ENCODE measurements at places on chromosomes 2 and 18.

GRCh38 chr2:1656961-1657841 is 87.1 kb downstream of the PXDN start:
- no peak for DNase-seq

- DNase-seq: no peak
Measured at GRCh38 chr2:158144914-158145625, 43.4 kb downstream of the UPP2 start.

- DNase-seq: no peak
Measured at GRCh38 chr18:65282096-65282495, 468.7 kb upstream of the CDH7 start.

DNA sequence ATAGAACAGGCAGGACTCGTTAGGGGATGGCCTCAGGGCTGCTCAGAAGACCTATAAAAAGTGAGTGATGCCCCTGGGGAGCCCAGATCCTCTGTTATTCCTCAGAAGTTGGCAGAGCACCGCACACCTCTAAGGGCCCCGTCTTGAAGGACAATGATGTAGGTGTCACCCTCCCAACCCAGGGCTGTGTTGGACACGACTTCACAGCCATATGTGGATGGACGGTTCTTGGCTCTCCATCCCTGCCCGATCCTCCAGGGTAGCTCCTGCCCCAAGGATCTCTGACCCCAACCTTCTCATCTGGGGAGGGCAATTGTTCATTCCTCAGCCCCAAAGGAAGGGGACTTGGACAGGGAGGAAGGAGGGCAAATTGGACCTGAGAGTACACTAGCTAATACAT is 246.1 kb downstream of the DYSF start:
- no peak for DNase-seq

DNA sequence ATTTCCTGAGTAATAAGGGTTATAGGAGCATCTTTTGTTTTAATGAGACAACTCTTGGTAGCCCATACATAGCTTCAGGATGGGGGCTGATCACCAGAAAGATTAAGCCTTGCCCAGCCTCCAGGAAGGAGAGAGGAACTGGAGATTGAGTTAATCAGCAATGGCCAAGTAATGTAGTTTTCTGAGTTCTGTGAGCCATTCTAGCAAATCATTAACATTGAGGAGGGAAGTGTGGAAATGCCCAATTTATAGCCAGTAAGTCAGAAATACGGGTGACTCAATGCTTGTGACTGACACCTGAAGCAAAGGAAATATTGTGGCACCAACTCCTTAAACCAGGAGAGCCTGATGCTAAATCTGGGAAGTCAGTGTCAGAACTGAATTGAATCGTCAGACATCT is 205.1 kb upstream of the SRD5A2 start:
- DNase-seq: no peak

- DNase-seq: no peak
Measured at GRCh38 chr18:3014503-3015203, 1.7 kb upstream of the LPIN2 start.

GRCh38 chr2:88003074-88003755 is 13.1 kb downstream of the RNU2-63P start:
- no peak for DNase-seq

GRCh38 chr2:172751564-172751963 is 15.9 kb downstream of the RAPGEF4 start:
- no peak for DNase-seq

- DNase-seq: no peak
Measured at GRCh38 chr2:112084689-112085374, 29.8 kb downstream of the TMEM87B start.

DNA sequence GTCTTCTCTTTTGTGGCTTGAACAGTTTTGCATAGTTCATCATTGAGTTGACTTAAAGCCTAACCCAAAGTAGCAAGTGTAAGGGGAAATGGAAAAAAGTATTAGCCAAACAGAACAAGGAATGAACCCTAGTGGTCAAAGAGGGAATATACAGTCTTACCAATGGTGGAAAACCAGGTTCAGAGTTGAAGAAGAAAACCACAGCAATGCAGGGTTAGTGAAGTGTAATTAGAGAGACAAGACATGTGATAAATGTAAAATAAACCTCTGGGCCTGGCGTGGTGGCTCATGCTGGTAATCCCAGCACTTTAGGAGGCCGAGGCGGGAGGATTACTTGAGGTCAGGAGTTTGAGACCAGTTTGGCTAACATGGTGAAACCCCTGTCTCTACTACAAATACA is 2.4 kb downstream of the TTN start:
- peak; percentile 8 for DNase-seq

- DNase-seq: no peak
Measured at GRCh38 chr2:77807531-77808215, 285.5 kb upstream of the LRRTM4 start.

DNA sequence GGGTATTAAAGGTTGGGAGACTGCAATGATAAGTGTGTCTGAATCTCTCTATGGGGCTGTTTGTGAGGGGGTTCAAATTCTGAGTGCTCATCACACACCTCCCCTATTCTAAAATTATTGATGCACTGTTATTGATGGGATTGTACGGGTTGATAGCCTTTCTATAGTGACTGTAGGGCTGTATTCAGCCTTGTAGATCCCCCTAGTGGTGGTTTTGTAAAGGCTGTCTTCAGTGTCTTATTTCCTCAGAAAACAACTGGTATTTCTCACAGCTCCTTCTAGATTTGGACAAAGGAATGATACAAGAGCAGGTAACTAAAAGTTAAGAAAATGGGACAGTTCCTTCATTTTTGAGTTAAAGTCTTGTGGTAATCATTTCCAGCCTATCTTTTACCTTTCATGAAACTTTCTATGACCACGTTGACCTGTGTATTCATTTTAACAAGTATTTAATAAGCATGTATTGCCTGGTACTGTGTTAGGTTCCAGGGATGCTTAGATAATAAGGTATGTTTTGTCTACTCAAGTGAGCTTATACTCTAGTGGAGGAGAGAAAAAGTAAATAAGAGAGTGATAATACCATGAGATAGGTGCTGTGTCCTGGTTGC is 21.2 kb downstream of the SMAD4 start:
- DNase-seq: no peak

DNA sequence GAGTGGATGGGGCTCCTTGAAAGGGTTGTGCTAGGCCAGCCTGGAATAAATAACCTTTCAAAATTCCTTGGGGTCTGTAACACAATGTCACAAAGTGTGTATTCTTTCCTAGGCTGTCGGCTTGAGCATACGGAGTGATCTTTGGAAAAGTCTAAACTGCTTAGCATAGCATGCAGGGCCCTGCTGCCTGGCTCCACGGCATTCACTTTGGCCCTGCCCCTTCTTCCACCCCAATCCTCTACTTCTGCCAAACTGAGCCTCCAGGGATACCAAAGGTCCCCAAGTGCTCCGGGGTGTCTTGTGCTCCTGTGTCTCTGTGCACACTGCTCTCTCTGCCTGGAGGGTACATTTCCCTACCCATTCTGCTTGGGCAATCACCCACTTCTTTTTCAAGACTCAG is 196.1 kb downstream of the LTBP1 start:
- no peak for DNase-seq

DNA sequence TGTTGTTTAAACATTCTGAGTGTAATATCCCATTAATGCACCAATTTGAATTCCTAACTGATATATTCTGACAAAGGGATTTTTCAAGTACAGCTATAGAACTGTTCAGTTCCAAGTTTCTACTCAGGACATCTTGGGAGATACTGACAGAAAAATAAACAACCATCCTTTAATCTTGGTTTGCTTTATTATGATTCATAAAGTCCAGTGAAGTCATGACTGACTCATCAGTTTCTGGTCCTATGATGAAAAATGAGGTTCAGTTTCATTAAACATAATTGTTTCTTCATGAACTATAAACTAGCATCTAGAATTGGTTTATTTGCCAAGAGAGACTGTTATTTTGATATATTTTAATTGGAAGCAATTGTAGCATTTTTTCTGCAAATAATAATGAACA is 896.2 kb downstream of the CCDC85A start:
- peak; percentile 59 for DNase-seq

DNA sequence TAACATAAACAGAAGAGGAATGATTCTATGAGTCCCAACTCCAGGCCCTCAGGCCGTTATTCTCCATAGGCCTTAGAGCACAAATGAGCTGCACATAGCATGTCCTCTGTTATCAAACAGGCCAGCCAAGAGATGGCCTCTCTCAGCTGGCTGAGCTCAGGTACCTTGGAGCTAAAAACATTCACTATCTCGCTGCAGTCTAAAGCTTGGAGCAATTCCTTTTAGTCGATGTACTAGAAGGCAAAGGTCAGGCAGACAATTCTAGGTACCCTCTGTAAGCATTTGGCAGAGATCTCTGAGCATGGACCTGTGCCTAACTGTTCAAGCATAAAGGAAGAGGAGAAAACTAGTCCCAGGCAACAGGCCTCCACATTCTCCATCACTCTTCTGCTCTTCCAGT is 38.0 kb upstream of the ATL2 start:
- DNase-seq: no peak

DNA sequence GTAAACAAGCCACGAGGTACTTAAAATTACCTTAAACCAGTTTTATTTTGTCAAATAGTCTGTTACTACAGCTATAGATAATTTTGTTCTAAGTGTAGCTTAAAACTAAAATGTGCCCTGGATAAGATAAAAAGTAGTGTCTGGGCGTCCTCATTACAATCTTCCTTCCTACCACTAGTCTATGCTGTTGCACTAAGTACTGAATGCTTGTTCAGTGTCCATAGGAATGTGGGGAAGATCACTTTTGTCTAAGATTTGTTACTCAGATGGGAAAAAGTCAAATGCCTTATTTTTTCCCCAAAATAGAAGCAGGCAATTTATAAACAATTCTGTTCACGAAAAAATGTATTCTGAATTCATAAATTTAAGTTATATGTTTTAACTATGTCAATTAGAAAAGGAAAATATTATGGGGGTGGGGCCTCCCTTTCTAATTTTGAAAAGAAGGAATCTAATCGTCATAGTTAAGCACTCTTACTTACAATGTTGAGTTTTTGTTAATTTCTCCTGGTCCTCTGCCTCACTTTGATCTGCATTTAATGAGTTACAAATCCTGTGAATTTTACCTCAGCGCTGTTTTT is 140.4 kb upstream of the VRK2 start:
- DNase-seq: peak; percentile 11

GRCh38 chr2:231489990-231490389 is 25.7 kb upstream of the NCL start:
- DNase-seq: no peak

DNA sequence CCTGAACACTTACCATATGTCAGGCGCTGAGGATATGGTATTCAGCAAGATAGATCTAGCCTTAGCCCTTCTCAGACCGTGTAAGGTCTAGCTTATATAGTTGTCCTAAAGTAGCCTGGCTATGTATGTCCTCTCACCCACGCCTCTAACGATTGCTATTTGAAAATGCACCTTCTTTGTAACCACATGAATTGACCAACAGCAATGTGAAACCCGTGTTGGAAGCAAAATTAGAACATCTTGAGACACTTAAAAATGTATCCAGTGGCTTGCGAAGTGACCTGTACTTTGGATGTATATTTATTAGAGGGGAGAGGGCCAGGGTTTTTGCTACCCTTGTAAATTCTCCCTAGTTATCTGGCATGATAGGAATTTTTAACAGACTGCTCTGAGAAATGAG is 860.0 kb upstream of the ZEB2 start:
- DNase-seq: no peak

DNA sequence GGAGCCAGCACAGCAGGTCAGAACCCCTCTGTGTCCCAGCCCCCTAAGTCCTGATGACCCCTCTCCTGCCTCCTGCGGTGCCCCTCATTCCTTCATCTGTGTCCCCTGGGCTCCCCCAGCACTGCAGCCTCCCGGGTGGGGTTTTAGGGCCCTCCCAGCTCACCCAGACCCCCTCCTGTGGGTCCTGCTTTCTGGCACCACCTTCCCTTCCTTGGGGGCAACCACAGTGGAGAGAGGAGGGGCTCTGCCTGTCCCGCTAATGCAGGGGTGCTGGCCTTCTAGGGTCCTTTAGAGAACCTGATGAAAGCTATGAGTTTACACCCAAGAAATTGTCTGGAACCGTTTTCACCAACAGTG is 42.7 kb upstream of the ALPP start:
- DNase-seq: no peak

GRCh38 chr2:41033127-41033526 is 581.2 kb upstream of the SLC8A1 start:
- no peak for DNase-seq

DNA sequence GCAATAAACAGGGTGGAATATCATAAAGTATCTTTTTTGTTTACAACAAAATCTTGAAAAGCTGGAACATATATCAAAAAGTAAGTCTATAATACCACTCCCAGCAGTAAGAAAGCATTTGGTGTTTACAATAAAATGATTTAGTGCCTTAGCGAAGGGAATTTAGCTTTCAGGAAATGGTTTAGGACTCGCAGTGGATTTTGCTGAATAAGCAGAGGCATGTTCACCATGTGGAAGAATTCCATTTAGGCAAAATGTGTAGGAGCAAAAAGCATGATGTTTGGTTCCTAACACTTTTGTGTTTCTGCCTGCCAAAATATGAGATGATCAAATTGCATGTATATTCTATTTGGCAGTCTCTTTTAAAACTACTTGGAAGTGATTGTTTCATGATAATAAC is 163.6 kb downstream of the AGPS start:
- no peak for DNase-seq

GRCh38 chr2:171895786-171896185 is 1.7 kb upstream of the SLC25A12 start:
- no peak for DNase-seq

DNA sequence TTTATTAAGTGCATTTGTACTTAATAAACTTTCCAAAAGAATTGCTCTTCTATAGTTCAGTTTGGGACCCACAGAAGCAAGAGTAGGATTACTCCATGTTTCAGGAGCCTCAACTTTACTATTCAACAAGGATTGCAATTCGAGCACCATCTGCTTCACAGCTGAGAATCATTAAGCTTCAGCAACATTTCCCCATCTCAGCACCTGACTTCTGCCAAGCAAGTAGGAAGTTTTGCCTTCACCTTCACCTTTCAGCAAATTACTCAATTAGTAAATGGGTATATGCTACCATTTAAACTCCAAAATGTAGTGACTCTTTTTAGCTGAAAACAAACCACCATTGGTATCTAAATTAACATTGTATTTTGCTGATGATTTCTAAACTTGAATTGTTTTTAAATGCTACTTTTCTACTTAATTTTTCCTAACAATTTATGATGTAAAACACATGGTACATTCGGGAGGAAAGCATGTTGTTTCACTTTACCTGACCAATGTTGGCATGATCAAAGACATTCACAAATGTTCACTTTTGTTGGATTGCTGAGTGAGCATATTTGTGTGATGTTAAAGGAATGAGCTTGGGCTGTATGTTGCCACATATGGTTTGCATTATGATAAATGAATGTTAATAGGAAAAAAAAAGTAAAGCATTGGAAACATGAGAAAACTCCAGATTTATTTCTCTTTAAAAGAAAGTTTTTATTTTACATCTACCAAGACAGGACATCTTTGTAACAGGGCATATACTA is 159.2 kb downstream of the GULP1 start:
- no peak for DNase-seq

DNA sequence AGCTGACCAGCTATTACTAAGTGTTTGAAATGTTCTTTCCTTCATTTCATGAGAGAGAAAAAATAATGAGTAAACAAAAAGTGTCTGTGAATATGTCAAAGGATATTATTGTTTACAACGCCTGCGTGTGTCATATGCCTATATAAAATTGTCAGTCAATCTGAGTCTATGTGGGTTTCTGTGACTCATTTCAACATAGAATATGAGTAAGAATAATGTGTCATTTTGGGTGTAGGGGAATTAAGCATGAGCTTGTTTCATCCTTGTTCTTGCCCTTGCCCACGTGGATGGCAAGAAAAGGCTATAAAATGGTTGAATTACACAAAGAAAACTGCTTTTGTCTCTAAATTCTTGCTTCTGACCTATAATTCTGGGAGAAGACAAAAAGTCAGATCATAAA is 466.0 kb downstream of the PTH2R start:
- no peak for DNase-seq
